Hindlimb muscle (tissue), 1 donor: ENCODE measurements at places on chromosomes 4 and X.

DNA sequence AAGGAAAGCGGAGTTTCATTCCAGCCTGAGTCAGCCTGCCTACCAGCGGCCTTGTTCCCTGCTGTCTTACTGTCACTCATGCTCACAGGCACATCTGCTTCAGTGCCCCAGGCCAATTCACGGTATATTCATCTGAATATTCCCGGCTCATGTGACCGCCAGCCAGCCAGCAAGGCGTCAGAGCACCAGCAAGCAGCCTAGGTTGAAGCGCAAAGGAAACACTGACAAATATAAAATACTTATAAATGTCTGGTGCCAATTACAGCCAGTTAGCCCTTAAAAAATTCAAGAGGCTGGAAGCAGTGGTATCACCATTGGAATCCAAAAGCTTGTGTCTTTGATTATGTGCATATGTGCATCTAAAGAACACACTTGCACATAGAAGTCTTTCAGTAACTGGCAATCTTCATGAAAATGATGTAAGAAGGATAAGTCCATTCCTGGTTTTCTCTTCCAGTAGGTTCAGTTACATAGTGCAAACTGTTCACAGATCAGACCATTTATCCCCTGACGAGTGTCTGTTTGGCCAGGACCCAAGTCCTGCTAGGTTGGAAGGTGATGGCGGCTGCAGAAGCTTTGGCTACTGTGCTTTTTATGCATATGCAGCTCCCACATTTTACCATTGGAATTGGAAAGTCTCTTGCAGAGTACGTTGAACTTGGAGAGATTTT, 61.3 kb downstream of the LUZP4 start:
- peak; percentile 72 for DNase-seq

DNA sequence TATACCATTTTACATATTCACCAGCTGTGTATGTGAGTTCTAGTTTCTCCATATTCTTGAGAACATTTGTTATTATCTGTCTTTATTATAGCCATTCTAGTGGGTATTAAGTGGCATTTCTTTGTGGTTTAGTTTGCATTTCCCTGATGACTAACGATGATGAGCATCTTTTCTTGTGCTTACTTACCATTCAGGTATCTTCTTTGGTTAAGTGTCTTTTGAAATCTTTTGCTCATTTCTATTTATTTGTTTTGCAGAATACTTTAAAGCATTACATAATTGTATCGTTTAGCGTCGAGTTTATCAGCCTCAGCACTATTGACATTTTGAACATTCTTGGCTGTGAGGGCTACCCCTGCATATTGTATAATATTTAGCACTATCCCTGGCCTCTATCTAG, 85.4 kb downstream of the FRMPD4 start:
- no peak for DNase-seq

DNA sequence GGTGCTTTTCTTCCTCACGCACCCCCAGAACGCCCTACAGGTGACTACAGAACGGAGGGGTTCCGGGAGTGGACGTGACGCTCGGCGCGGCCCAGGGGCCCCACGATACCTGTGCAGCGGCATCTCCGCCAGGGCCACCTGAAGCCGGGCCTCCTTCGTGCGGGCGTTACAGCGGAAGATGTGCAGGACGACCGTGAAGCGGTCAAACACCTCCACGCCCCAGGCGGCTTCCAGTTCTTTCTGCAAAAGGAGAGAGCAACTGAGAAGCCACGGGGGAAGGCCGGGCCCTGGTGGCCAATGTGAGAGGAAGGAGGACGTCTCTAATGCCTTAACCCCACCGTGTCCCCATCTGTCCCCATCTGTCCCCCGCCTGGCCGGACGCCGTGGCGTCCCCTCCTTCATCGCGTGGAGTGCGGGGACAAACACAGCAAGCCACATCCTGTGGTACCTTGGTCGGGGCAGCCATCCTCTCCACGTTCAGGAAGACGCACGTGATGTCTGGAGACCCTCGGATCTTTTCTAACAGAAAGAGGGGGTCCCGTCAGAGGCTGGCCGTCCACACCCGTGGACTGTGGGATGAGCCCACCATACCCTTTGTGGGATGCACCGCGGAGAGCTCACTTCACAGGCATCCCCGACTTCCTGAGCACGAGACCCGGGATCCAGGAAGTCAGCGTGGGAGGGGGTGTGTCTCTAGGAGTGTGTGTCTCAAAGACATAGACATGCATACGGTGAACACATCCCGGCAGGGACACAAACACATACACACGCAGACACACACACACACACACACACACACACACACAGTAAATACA, 3.6 kb downstream of the GTPBP6 start:
- DNase-seq: no peak

DNA sequence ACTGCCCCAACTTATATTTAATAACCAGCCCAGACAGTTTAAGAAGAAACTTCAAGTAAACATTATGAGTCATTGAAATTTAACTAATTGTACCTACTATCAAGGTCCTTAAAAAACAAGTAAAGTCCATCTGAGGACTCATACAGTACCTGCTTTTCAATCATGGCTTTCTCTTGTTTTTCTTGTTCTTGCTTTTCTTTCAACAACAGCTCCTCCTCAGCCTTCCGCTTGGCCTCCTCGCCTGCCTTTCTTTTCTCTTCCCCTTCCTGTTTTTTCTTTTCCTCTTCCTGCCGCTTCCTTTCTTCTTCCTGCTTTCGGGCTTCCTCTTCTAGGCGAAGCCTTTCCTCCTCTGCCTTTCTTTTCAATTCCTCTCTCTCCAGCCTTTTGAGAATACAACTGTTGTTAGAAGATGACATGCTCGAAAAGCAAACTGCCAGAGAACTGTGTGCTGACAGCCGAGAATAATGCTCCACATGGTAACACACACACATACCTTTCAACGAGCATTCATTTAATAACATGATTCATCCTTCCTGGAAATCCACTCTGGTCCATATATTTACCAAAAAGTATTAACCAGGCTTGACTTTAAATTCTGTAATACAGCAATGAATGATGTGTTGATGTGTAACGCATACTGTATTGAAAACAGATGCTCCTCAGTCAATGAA, 25.2 kb upstream of the BCLAF3 start:
- DNase-seq: peak; percentile 19

DNA sequence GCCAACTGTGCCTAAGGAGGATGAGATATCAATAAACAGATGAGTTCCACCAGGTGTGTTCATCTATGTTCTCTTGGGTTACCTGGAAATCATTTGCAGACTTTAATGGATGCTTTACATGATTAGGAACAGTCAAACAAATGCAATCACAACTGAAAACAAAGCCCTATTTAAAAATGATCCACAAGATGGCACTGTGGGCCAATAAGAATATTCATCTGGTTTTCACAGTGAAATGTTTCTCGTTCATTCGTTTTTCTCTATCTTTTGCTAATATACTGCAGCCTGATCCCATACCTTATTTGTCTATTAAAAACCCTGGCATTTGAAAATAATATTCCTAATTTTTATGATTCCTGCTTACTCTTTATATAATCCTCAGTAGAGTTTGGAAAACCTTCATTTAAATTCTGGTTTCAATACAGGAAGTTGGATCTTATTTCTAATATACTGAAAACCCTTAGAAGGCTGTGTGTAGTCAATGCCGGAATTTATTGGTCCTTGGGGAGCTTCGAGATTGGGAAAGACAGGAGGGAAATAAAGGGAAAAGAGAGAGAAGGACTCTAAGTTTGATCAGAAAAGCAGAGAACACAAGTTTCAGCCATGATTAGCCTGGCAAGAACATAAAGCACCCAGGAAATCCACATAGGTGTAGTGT, 63.8 kb upstream of the TAPT1 start:
- DNase-seq: peak; percentile 63

DNA sequence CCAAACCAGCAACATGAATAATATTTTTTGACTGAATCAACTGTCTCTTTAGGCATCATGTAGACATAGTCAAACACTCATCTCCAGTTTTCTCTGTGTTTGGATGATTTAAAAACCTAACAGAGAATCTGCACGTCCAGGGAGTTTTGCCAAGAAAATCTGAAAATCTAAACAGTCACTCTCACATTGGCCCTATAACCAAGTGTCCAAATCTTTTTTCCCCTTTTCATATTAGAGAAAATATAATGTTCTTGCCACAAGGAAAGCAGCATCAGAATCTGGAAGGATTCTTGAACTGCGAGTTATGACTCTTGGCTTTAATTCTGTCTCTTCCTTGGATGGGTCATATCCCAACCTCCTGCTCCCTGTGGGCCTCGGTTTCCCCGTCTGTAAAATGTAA, 8.8 kb upstream of the CHRDL1 start:
- DNase-seq: no peak

- no peak for DNase-seq
Observed at GRCh38 chr4:78937837-78938236, 1.4 kb downstream of the PAQR3 start.

GRCh38 chr4:86940920-86941460, 6.2 kb downstream of the AFF1 start:
- no peak for DNase-seq

DNA sequence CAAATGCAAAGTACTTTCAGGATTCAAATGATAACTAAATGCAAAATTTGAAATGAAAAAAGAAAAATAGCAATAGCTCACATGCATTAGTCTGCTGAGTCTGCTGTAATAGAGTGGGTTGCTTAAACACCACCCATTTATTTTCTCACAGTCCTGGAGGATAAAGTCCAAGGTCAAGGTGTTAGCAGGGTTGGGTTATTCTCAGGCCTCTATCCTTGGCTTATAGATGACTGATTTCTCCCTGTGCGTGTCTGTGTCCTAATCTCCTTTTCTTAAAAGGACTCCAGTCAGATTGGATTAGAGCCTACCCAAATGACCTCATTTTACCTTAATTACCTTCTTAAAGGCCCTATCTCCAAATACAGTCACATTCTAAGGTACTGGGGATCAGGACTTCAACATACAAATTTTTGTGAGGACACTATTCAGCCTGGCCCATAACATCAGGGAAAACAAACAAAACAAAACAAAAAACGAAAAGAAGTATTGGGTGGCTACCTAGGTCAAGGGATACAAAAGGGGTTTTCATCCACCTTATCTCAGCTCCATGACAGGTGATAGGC, 6.3 kb upstream of the TBL1X start:
- no peak for DNase-seq

DNA sequence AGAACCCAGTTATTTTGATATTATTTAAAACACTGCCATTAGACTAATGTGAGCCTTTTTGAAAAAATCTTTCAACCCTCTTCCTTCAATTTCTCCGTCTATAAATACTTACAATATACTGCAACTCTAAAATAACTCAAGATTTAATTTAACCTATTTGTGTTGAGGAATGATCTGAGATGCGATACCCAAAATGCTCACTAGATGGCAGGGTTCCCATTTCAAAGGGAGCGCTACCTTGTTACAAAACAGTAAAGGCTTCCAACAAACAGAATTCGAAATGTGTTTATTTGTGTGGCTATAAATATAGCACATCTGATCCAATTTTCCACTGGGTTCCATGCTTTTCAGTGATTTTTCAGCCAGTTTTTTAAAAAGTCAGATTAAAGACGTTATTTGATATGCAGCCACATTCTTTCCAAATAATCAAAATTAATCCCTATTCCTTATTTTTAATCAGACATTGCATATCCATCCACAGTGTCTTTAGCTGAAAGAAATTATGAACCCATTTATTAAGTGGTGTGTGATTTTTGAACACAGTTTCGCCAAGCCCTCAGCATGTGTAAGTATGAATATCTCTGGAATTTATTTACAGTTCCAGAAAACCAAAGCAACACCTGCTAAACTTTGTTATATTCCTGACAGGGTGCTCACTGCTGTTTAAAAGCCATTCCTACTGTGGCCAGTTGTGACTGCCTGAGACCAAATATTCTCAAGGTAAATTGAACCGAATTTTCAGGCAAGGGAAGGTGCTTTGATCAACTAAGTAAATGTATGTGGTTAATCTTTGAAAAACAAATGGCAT, 668.0 kb upstream of the LCORL start:
- peak; percentile 77 for DNase-seq

DNA sequence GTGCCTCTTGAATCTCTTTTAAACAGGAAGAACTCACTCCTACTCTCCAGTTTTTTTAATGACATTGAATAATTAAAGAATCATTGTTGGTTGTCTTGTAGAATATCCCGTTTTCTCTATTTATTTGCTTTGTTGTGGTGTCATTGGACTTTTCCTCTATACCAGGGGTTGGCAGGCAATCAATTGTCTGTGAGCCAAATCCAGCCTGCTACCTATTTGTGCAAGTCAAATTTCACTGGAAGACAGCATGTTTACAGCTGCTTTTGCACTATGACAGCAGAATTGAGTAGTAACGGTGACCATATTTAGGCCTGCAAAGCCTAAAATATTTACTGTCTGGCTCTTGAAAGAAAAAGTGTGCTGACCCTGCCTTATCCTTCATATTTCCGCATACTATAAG, 34.8 kb downstream of the POLA1 start:
- no peak for DNase-seq

DNA sequence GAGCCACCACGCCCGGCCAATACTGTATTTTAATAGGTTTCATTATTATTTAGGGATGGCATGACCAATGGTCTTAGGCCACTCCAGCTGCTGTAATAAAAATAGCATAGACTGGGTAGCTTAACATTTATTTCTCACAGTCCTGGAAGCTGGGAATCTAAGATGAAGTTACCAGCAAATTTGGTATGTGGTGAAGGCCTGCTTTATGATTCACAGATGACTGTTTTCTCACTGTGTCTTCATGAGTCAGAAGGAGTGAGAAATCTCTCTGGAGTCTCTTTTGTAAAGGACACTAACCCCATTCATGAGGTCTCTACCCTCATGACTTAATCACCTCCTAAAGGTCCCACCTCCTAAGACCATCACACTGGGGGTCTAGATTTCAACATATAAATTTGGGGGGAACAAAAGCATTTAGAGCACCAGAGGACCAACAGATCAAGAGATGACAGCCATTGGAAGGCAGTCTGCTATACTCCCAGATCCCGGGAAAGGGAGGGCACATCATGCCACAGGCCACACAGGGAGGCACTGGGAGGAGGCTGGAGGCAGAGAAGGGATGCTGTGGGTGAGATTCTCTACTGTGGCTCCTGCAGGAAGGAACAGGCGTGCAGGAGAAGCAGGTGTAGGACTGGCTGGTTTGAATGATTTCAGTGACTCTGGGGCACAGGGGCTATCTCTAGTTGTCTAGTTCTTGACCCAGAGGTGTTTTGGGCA, 335.8 kb upstream of the SFRP2 start:
- DNase-seq: no peak

- DNase-seq: peak; percentile 11
Observed at GRCh38 chrX:95884186-95884585, 800.5 kb upstream of the DIAPH2 start.

DNA sequence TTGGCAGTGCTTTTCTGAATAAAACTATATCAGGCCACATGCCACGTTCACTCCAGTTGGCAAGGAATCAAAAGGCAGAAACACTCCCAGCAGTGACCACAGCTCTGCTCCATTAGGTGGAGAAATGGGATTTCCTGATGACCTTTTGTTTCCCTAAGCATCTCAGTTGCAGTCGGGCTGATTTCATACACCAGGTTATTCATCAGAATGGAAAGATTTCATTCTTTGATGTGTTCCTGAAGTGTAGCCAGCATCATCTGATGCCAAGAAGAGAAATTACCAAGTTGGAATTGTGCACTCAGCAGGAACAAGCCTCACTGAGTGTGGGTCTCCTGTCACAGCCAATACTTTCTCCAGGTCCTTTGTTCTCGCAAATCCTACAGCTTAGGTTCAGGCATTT, 193.7 kb downstream of the SPATA18 start:
- DNase-seq: no peak

- DNase-seq: no peak
Observed at GRCh38 chr4:75514949-75515612, 808 bp downstream of the THAP6 start.
